ENCODE measurements at places on chromosomes 2 and 18. TPM values are rescaled to one million over a fixed set of nuclear protein-coding genes. Genes with fewer than 3 reads are reported as not detected.

The MBD1 gene
- 57.9 TPM for total RNA-seq

The CYS1 gene
- total RNA-seq = 2.7 TPM

The SLC4A5 gene
- total RNA-seq = 3.0 TPM

The SERPINB3 gene
- not detected for total RNA-seq

The SPP2 gene
- total RNA-seq = not detected

The RFTN2 gene
- 5.3 TPM for total RNA-seq

The SERPINB4 gene
- not detected for total RNA-seq

The FMNL2 gene
- 62.1 TPM for total RNA-seq

The IL1RL1 gene
- 48.1 TPM for total RNA-seq

Data from omental fat pad (tissue), 4 donors.